ENCODE measurements at places on chromosomes 2 and 18. TPM values are rescaled to one million over a fixed set of nuclear protein-coding genes. Genes with fewer than 3 reads are reported as not detected.

PECR gene
- total RNA-seq, result 27.5 TPM

HNMT gene
- 20.8 TPM for total RNA-seq

EPB41L3 gene
- total RNA-seq, result 56.6 TPM

KCNS3 gene
- 1.0 TPM for total RNA-seq

SERPINB13 gene
- not detected for total RNA-seq

HDLBP gene
- 1,709 TPM for total RNA-seq

PROC gene
- not detected for total RNA-seq

FOSL2 gene
- 45.2 TPM for total RNA-seq

Data from smooth muscle cell of trachea (primary cell).